ENCODE measurements at places on chromosomes 3 and 15. TPM values are rescaled to one million over a fixed set of nuclear protein-coding genes. Genes with fewer than 3 reads are reported as not detected.

C3orf70 gene
- 2.0 TPM for total RNA-seq

GRCh38 chr3:51670823-51671733 is at the start of gene TEX264:
TSS of gene TEX264 (plus strand) at chr3:51671252. CDS start at chr3:51674305, 3,053 bp downstream.
- peak; percentile 97 for DNase-seq

- DNase-seq: no peak
Measured at GRCh38 chr3:157170861-157171260, 10.9 kb upstream of the CCNL1 start.

DNA sequence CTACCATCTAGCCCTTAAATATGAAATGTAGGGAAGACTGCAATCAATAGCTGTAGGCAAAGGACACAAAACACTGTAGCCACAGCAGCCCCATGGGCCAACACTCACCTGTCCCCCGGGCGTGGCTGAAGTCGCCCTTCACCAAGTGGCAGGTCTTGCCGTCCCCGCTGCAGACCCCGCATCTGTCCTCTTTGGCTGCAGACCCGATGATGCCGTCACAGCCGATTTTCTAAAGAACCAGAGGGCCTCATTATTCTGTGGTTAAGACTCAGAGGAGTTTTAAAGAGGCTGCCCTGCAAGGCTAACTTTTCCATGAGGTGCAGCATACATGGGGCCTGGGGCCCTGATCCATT is 245.6 kb downstream of the ADAMTS17 start:
- DNase-seq: no peak

GRCh38 chr3:193943200-193943599 is 192.7 kb upstream of the HES1 start:
- DNase-seq: no peak

SLC51A gene
- 0.60 TPM for total RNA-seq

DNA sequence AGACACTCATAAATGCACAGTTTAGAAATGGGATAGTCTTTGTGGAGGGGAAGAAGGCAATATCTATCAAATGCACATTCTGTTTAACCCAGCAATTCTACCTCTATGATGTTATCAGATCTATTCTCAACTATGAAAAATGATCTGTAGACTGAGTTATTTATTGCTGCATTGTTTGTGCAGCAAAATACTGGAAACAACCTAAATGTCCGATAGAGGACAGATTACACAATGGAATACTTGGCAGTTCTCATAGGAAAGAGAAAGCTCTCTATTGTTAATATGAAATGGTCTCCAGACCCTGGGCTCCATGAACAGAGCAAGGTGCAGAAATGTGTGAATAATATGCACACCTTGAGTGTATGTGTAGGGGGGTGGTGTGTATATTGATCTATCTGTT is 49.0 kb upstream of the SELENOK start:
- no peak for DNase-seq

GRCh38 chr3:10300087-10300486 is 7.3 kb upstream of the GHRL start:
- DNase-seq: no peak

GRCh38 chr3:45067941-45068340 is 41.8 kb downstream of the CLEC3B start:
- DNase-seq: no peak

RPSA gene
- 472 TPM for total RNA-seq

DNA sequence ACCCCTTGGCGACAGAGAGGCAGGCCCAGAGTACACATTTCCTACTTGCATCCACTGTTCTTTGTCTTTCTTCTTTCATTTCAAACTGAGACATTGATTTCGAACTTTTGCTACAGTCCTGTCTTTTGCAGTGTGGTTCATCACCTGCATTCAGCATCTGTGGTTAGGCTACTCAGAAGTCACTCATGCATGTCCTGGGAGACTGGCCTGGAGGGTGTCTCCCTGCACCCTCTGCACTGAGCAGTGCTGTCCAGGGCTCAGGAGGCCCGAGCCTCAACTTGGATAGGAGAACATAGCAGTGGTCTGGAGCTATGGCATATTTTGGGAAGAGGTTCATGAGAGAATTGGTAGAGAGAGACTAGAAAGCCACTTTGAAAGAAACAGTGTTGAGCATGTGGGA is 240.2 kb upstream of the TPRG1 start:
- DNase-seq: no peak

GRCh38 chr15:88257311-88258092 is 963 bp upstream of the NTRK3 start:
- DNase-seq: no peak

GRCh38 chr3:134904776-134905646 is 110.0 kb downstream of the EPHB1 start:
- no peak for DNase-seq

DNA sequence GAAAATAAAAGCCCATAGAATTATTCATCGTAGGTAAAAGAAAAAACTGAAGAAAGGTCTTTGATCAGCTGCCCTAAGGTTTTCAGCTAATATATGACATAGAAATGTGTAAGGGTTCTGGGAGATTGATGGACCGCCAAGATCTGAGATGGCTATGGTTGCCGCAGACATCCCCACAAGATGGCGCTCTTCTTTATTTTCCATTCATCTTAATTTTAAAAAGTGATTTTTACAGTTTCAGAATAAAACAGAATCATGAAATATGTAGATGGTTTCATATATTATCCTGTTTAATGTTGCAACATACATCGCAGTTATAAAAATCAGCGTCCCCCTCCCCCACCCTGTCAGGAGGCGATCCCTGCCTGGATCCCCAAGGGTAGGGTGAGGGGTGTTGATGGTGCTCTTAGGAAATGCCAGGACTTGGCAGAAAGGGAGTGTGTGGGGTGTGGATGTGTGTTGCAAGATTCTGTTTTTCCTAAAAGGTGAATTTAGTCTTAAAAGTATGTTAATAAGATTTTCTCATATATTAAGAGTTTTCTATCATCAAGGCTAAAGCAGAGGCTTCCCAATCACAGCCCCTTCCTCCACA is 68.8 kb downstream of the ANXA2 start:
- DNase-seq: no peak

DNA sequence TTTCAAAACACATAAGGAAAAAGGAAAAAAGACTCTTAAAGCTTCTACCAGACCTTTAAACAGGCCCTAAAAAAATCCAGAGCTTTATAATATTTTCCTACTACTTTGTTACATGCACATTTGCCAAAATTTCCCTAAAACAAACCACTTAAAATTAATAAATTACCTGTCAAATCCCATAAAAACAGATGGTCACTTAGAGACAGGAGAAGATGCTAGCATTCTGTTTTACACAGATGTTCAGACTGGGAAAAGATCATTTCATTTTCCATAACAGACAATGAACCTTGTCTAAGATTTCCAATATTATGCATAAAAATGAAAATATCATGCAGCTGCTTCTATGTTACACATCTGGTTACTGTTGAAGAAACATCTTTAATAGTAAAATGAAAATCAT is 66.6 kb downstream of the SUCLG2 start:
- no peak for DNase-seq

DNA sequence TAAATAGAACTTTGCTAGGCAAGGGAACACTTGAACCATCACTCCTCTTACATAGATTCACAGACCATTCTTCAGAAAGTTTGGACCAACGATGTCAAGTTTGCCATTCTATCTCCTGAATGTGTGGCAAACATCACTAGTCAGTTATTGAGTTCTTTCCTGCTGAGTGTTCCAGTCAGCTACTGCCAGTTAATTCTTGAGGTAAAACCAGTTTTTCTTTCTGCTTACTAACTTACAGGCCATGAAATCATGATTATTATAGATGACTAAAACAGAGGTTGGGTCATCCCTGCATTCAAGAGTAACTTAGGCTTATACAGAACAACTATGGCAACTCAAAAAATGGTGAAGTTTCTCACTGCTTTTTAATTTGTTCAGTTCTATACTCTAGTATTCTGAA is 88.2 kb downstream of the AP4E1 start:
- DNase-seq: no peak

ARPC4 gene
- 70.8 TPM for total RNA-seq

TMC3 gene
- not detected for total RNA-seq

LDHAL6B gene
- total RNA-seq: not detected

DNA sequence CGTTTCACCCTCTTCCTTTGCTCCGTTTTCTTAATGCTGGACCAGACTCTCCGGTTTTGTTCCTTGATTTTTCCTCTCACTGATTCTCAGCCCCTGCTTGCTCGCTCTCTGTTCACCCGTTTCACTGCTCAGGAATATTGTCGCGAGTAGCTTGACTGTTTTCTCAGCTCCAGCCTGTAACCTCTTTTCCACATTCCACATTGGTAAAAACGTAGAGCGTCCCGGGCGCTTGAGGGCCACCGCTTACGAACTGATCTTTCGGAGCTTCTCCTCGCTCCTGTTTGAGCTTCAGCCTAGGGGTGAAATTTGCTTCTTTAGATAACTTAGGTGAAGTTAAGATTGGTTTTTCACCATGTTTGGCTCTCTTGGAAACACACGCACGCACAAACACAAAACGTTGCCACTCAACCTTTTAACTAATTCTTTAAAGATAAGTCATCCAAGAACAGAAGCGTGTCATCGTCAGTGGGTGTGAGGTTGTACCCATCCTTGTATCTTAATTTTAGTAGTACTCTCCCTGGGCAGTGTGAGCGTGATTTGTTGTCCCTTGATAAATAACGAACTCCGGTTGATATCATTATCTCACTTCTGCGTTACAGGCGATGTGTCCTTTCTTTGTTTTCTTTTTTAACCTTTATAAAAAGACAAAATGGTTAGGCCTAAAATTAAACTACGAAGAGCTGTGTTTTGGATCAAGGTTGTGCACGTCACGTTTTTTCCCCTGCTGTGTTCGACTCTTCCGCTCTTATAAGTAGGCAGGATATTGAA is 1.0 kb downstream of the PAK2 start:
- no peak for DNase-seq

DNA sequence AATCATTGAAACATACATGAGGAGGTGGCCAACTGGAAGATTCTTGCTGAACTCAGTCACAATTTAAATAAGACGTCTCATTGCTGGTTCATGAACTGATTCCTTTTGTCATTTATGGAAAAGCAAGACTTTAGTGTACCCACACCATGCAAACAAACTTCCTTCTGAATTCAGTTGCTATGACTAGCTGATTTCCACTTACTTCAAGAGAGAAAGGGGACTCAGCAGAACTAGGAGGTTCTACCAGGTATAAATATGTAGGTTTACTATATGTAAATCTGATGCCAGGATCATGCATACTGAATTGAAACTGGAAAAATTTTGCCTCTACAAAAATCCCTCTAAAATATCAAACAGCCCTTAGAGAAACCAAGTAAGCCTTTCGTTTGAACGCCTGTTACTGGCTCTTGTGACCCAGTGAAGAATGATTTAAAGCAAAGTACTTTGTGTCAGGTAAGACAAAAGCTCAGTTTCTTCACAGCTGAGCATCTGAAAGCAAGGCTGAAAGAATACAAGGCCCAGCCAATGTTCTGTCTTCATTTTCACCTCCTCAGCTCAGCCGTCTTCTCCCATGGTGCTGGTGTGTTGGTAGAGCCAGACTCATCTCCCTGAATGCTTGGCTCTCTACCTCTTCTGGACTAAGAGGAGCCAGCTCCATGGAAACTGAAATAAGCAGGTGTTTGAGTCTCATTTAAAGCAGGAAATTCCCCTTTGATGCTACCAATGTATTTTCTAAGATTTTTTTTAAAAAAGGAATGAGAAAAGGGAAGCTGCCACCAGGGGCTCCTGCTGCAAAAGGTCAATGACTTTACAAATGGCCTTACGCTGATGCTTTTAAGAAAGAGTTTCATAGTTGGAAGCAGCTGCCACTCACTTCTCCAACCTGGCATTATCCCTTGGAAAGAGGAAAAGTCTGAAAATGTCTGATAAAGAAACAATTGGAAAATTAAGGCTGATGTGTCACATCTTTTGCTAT is 301.6 kb downstream of the EFHB start:
- DNase-seq: no peak

DNA sequence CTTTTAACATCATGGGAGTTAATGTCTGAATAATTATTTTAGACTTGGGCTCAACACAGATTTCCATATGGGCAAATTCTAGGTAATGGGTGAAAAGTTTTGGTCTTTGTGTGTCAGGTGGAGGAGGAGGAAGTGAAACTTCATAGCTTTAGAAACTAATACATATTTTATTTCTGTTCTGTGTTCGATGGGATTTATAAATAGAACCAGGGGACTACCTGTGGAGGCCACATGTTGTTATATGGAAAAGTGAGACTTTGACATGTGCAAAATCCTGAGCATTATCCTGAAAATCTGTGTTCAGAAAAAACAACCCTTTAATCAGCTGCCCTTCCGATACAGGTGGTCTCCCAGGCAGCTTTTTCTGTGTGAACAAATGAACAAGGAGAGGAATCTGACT is 209.5 kb downstream of the SOX2 start:
- no peak for DNase-seq

PPARG gene
- 25.7 TPM for total RNA-seq

FMN1 gene
- 3.3 TPM for total RNA-seq

RBP2 gene
- not detected for total RNA-seq

DNA sequence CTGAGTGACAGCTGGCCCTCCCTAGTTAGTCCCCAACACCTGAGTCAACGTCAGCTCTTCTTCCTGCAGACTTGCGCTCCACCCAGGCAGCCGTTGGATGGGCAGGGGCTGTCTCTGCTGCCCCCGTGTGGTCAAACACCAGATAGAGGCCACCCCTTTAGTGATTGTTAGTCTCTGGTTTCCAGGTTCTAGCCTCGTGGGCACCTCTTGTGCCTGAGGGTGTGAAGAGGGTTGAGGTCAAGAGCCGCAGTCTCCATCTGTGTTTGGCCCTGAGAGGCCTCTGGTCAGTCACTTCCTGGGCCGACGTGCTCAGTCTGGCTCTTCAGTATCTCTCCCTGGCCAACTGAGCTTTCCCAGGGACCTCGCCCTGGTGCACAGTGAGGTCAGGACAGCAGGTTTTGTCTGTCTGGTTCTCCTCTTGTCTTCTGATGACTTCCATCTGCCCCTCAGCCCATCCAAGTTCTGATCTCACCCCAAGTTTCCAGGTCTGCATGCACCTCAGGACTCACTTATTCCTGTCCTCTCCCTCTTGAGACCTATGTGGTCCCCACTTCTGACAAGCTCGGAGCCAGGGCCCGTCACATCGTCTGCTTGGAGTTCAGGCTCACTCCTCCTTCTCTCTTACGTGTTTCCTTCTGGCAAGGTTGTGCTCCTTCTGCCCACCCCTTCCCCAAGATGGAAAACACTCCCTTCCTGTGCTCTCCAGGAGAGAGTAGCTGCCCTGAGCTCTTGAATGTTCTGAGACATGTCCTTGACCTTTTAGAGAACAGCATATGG is 20.9 kb downstream of the CD276 start:
- DNase-seq: peak; percentile 74

ISLR2 gene
- 1.3 TPM for total RNA-seq

DNA sequence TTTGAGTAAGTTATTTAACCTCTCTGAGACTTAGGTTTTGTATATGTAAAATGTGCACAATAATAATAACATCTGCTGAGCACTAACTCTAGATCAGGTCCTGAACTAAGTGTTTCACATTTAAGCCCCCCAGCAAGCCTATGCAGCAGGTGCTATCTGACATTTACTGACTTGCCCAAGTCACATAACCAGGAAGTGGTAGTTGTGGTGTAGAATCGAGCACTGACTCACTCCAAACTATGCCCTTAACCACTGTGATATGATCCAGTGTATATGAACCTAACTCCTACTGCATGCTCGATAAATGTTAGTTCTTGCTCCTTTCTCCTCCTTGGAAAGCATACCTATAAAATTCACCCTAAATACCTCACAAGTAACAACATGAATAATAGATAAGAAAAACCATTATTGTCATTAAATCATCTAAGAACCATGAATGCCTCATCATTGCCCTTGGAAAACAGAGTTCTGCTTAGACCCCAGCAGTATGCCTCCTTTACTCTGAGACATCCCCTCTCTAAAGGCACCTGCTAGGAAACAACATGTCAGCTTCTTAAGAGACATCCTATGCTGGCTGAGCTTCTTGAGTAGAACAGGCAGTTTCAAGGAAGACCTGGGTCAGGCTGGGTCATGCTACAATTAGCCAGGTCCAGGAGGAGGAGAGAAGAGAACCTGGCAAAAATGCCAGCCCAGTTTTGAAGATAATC is 3.0 kb upstream of the SHC4 start:
- DNase-seq: no peak
